ENCODE measurements at places on chromosomes 11 and 22.

DNA sequence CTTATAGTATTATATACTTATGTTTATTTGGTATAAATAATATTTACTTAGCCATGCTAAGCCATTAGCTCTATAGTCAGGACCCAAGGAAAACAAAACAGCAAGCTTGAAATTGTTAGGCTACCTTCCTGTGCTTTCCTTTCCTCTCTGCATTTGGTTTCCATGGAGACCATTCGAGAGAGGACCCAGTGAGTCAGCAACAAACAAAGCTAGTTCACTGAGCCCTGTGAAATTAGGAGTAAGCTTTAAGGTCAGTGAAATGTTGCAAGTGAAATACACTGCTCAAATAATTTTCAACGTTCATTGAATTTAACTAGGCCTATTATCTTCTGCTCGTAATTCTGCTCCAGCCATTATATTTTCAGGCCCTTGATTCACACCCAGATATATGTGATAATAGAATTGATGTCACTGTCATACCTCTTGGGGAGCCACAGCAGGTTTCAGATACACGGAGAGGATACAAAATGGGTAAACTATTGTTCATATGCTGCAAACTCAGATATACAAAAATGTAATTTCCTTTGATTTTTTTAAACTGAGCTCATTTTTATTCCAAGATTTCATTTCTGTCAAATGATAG, 9.1 kb upstream of the OR10D3 start:
- peak overlapping the region; percentile 61 for H3K27ac ChIP-seq
- no peaks in the 10 kb centered on the region for H3K27me3 ChIP-seq
- H3K4me1 ChIP-seq, result peaks cover 4% of the 10 kb centered on the region
- H3K4me3 ChIP-seq, result no peak overlapping the region
- no peaks in the 10 kb centered on the region for H3K36me3 ChIP-seq

GRCh38 chr11:10522921-10523320, 18.1 kb downstream of the RNF141 start:
- peaks cover 90% of the 10 kb centered on the region for H3K36me3 ChIP-seq
- no peaks in the 10 kb centered on the region for H3K27me3 ChIP-seq
- no peak overlapping the region for H3K4me3 ChIP-seq
- H3K27ac ChIP-seq, result no peak overlapping the region
- no peaks in the 10 kb centered on the region for H3K4me1 ChIP-seq

GRCh38 chr11:121497176-121497998, 44.6 kb upstream of the SORL1-AS1 start:
- H3K4me3 ChIP-seq, result no peak overlapping the region
- peak; percentile 71 for DNase-seq
- H3K4me1 ChIP-seq, result peaks cover 13% of the 10 kb centered on the region

- no peak overlapping the region for H3K4me3 ChIP-seq
- no peak for DNase-seq
- no peaks in the 10 kb centered on the region for H3K36me3 ChIP-seq
- no peaks in the 10 kb centered on the region for H3K4me1 ChIP-seq
- no peak overlapping the region for H3K27ac ChIP-seq
Measured at GRCh38 chr11:61985869-61986268, 18.4 kb upstream of the FTH1 start.

DNA sequence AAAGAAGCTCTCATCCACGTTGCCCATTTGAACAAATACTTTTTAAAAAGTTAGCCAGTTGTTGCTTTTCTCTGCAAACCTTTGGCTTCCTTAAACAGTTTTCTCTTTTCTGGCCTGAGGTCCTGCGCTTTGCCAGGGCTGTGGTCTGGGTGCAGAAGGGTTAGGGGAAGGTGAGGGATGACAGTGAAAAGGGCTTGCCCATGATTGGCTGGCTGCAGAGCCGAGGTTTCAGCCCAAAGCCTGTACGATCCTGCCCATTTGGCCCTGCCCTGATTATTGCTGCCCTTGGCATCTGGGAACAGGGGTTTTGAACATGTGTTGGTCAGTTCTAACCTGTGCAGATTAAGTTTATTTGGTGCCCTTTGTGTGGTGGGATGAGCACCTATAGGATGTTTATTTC, 1.5 kb downstream of the INCENP start:
- peaks cover 10% of the 10 kb centered on the region for H3K4me1 ChIP-seq
- H3K4me3 ChIP-seq, result peak overlapping the region; percentile 93
- peaks cover 44% of the 10 kb centered on the region for H3K36me3 ChIP-seq
- H3K27ac ChIP-seq, result peak overlapping the region; percentile 33
- no peak for DNase-seq

DNA sequence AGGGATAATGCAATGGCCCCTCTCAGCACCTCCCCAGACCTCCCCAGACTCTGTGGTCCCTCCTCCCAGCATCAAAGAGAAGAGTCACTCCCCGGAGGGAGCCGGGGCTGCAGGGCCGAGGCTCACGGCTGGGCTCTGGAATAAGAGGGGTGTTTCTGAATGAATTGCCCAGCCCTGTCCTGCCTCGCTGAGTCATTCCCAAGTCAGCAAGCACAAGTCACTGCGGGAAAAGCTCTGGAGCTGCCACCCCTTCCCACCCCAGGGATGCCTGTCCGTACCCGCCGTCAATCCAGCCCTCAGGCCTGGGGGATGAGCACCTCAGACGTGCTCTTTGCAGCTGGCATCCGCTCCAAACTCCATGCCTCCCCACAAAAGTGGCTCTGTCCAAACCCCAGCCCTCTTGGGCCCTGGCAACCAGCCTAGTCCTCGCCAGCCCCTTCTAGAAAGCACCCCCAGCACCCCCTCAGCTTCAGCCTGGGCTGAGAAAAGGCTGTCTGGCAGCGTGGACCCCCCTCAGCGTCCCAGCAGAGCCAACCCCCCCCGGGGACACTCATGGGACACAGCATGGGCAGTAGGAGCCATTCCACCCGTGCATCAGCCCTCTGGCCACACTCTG, 22.7 kb downstream of the CELSR1 start:
- DNase-seq, result no peak
- H3K27ac ChIP-seq, result no peak overlapping the region
- H3K4me3 ChIP-seq, result no peak overlapping the region
- H3K4me1 ChIP-seq, result peaks cover 41% of the 10 kb centered on the region
- H3K36me3 ChIP-seq, result no peaks in the 10 kb centered on the region
- H3K27me3 ChIP-seq, result peaks cover 6% of the 10 kb centered on the region

- no peaks in the 10 kb centered on the region for H3K27me3 ChIP-seq
- peaks cover 16% of the 10 kb centered on the region for H3K4me1 ChIP-seq
- H3K27ac ChIP-seq, result peak overlapping the region; percentile 41
- H3K36me3 ChIP-seq, result no peaks in the 10 kb centered on the region
- DNase-seq, result no peak
Measured at GRCh38 chr11:16191868-16192240, 164.5 kb downstream of the SOX6 start.

DNA sequence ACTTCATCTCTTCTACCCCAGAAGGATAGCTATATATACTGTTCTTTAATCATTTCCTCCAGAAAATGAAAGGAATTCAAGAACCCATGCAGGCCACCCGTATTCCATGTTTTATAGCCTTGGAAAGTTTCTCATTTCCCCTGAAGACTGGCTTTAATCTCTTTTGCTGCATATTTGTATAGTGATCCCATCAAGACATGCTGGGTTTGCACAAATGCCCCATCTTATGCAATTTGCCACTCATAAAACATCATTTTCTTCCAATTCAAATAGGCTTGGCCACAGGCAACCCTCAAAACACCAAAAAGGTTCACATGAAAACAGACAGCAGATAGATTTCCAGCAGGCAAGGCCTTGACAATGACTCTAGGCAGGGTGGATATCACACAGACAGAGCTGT, 28.3 kb upstream of the APOA1 start:
- no peak overlapping the region for H3K4me3 ChIP-seq
- H3K27ac ChIP-seq, result no peak overlapping the region
- DNase-seq, result no peak
- no peaks in the 10 kb centered on the region for H3K27me3 ChIP-seq

DNA sequence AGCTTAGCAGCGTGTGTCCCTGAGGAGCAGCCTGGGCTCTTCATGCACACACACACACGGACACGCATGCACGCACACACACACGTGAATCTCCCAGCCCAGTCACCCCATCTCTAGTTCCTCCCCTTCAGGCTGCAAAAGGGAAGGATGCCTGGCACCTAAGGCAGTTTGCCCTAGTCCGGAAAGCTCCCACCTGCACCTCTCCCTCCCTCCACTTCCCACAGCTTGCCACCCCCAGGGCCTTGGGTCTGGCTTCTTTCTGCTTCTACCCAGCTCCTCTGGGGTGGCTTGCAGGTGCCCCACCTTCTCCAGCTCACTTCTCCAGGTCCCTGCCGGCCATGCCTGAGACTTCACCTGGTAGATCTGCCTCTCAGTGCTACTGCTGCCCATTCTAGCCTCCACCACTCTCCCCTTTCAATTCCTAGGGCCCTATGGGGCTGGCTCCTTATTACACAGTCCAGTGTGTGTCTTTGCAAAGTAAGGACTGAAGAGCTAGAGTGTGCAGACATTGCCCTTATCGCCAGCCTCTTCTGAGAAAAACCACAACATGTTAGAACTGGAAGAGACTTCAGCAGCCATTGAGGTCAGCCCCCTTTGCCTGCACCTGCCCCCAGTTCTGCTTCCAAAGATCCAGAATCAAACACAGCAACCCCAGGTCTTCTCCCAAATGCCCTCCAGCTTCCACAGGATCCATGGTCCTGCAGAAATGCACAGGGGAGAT, 33.5 kb upstream of the CHST1 start:
- DNase-seq, result no peak
- no peaks in the 10 kb centered on the region for H3K27me3 ChIP-seq
- H3K27ac ChIP-seq, result no peak overlapping the region
- H3K4me3 ChIP-seq, result no peak overlapping the region
- H3K4me1 ChIP-seq, result no peaks in the 10 kb centered on the region

DNA sequence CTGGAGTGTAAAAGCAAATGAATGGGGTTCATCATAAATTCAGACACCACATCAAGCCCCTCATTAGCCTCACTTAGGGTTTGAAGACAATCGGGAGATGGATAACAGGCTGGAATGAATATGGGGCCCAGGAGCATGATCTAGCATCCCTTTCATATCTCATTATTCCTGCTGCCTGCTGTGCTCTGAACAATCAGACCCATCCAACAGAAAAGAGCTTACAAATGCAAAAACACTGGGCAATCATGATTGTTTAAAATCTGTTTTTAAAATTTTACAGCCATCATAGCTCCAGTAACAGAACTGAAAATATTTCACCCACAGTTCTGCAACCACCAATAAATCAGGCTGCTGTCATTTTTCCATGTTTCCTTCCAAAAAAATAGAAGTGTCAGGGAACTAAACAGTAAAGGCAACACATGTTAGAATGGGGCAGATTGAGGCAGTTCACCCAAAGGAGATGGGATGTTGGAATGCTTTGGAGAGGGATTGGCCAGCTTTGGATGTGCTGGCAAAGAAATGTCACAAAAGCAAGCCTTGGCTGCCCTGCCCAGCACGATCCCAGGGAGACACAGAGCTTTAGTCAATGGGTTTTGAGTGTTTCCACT, 47.8 kb upstream of the BMAL1 start:
- H3K4me1 ChIP-seq, result peaks cover 12% of the 10 kb centered on the region
- no peak overlapping the region for H3K27ac ChIP-seq
- H3K27me3 ChIP-seq, result no peaks in the 10 kb centered on the region
- H3K36me3 ChIP-seq, result no peaks in the 10 kb centered on the region

DNA sequence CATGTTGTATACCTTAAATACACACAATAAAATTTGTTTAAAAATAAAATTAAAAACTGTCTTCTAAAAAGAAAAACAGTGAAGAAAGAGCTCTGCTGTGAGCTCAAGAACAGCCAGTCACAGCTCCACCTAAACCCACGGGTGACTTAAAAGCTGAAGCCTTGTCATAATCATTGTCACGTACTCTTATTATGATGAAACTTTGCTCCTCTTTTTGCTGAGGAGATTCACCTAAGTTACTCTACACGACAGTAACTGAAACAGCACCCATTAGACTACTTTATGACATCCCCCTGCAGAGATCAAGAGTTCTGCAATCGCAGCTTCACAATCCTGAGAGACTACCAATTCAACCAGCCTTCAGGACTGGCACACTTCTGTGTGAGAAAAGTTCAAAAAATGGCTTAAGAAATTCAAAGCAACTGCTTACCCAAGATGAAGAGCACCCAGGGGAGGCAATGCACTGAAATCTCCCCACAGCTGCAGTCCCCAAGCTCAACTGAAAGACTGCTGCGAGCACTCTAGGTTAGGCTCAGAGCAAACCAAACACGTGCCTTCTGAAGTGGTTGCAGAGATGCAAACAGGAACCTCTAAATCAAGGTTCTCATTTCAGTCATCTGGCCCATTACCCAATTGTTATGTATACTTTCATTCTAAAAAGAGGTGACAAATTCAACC, at the start of gene JAML:
JAML (minus strand) TSS at position 501 of the 678 bp plus-strand sequence. CDS start 10,145 bp downstream, outside the sequence.
- DNase-seq, result no peak
- H3K27ac ChIP-seq, result no peak within 1 kb of the TSS
- no peaks in the 10 kb centered on the region for H3K4me1 ChIP-seq
- no peak within 1 kb of the TSS for H3K4me3 ChIP-seq

- H3K27me3 ChIP-seq, result no peaks in the 10 kb centered on the region
- no peaks in the 10 kb centered on the region for H3K36me3 ChIP-seq
- no peaks in the 10 kb centered on the region for H3K4me1 ChIP-seq
- no peak overlapping the region for H3K4me3 ChIP-seq
- no peak overlapping the region for H3K27ac ChIP-seq
Measured at GRCh38 chr11:72446929-72447769, 12.8 kb upstream of the CLPB start.

- no peak overlapping the region for H3K27ac ChIP-seq
- no peak for DNase-seq
- H3K36me3 ChIP-seq, result no peaks in the 10 kb centered on the region
- H3K4me1 ChIP-seq, result no peaks in the 10 kb centered on the region
- no peaks in the 10 kb centered on the region for H3K27me3 ChIP-seq
Measured at GRCh38 chr11:21069909-21070308, 400.5 kb downstream of the NELL1 start.

GRCh38 chr22:37196539-37197450, 8.7 kb upstream of the C1QTNF6 start:
- no peak overlapping the region for H3K27ac ChIP-seq
- peaks cover 16% of the 10 kb centered on the region for H3K4me1 ChIP-seq
- no peaks in the 10 kb centered on the region for H3K27me3 ChIP-seq
- no peak for DNase-seq
- no peaks in the 10 kb centered on the region for H3K36me3 ChIP-seq

DNA sequence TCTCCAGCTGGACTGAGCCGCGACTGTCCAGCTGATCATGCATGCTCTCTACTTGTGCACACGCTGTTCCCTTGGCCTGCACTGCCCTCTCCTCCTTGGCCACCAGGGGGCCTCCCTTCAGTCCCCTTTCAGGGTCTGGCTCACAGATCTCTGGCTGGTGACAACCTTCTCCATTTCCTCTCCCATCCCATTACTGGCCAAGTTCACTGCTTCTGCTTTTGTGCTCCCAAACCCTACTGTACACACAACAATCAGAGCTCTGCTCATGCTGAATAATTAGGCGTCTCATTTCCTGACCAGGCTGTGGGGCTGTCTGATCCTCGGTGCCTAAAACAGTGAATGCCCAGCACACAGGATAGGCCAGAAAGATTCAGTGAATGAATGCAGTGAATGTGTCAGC, 224.0 kb upstream of the NARS2 start:
- H3K27ac ChIP-seq, result no peak overlapping the region
- no peak overlapping the region for H3K4me3 ChIP-seq
- H3K4me1 ChIP-seq, result peaks cover 28% of the 10 kb centered on the region
- peaks cover 5% of the 10 kb centered on the region for H3K36me3 ChIP-seq
